ENCODE measurements at places on chromosomes 16 and 17.
A peak's percentile ranks its signal among the peaks of the same experiment; 100 is the strongest.

DNA sequence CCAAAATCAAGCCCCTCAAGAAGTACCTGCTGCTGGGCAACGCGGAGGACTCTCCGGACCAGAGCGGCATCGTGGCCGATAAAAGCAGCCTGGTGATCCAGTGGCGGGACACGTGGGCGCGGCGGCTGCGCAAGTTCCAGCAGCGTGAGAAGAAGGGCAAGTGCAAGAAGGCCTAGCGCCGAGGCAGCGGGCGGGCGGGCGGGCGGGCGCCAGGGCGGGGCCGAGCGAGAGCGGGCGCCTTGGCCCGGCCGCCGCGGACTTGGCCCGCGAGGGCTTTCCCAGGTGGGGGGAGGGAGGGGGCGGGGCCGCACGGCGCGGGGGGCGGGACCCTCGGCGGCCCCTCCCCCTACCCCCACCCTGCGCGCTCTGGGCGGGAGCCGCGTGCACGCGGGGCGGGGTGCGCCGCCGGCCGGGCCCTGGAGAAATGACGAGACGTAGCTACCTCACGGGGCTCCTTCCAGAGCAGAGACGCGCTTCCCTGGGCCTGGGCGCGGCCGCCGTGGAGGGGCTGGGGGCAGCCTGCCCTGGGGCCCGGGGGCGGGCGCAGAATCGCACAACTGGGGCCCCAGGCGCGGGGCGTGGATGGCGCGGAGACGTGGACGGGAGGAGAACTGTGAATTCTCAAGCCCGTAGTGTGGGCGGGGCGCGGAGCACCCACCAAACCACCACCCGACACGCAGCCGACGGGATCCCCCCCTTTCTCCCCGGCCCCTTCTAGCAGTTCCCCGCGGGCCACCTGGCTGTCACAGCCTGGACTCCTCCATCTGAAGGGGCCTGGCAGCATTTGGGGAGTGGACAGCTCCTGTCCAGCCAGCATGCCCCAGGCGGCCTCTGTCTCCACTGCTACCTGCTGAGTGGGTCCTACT, 218.7 kb downstream of the NTN1 start:
- DNase-seq, result no peak

GRCh38 chr17:9900784-9901183, 4.3 kb downstream of the RCVRN start:
- DNase-seq, result no peak

DNA sequence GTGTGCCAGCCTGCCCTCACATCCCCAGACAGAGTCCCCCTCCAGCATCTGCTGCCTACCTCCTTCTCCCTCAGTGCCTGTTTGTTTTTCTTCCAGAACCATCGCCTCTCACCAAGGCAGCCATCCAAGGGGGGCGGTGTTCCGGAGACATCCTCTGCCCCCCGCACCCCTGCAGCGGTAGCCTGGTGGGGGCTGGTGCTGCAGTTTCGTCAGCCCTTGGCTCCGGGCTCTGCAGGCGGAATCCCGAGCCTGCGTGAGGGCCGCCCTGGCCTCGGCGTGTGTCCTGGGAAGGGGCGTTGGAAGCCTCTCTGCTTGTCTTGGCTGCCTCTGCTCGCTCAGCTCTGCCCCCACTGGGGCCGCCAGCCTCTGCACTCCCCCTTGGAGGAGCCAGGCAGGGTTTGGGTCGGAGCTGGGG, 126.0 kb upstream of the CIBAR2 start:
- DNase-seq, result no peak

DNA sequence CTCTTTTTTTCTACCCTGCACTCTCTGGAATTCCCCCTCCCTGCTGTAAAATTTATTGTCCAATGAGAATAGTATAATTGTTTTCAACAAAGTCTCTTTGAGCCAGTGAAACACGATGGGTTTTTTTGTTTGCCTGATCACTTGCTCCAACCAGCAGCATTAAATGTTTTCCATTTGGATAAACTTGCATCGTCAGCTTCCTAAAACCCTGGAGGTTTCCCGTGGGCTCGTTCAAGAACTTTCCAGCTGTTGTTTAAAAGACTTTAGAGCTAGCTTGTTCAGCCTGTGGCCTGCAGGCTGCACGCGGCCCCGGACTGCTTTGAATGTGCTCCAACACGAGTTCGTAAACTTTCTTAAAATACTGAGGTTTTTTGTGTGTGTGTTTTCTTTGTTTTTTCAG, 14.9 kb downstream of the NAGPA start:
- no peak for DNase-seq

- DNase-seq, result no peak
Measured at GRCh38 chr16:77219437-77219836, 20.2 kb downstream of the SYCE1L start.

- peak; percentile 11 for DNase-seq
Measured at GRCh38 chr17:76405967-76406647, 21.7 kb downstream of the SPHK1 start.

DNA sequence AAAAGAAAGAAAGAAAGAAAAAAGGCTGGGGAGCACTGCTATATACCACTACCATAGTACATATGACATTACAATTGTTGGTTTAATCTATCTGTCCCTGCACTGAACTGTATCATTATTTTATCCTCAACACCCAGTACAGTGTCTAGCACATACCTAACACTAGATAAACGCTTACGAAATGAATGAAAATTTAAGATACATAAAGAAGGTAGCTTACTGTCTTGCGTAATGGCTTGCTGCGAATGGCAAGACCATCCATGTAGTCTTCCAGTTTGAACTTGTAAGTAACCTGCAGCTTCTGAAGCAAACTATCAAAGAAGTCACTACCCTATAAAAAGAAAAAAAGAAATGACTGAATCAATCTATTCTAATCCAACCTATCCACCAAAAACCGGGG, 6.6 kb downstream of the SMG6 start:
- DNase-seq, result no peak

GRCh38 chr16:69717066-69717465, 9.3 kb downstream of the NQO1 start:
- no peak for DNase-seq

GRCh38 chr16:57756424-57757325, 21.1 kb downstream of the KATNB1 start:
- DNase-seq, result no peak

GRCh38 chr17:41366070-41366469, 3.5 kb downstream of the KRT33B start:
- DNase-seq, result no peak

- no peak for DNase-seq
Measured at GRCh38 chr16:78866521-78866920, 734.0 kb downstream of the MAF start.

DNA sequence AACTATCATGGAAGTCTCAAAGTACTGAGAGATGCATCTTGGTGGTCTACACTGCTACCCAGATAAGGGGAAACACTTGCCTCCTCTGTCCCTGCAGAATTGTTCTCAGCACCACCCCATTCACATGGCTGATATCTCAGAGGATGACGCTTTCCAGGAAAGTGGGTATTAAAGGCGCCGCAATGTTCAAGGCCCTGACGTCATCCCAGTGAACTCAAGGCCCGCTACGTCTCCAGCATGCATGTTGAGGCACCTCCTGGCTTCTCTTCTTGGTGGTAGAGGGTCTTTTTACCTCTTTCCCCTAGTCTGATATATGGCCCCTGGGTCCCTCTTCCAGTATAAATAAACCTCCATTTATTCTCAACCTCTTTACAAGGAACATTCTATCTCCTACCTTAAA, 1.0 kb downstream of the OR1A1 start:
- DNase-seq, result no peak

GRCh38 chr16:82522026-82522425, 104.7 kb upstream of the CDH13 start:
- no peak for DNase-seq

DNA sequence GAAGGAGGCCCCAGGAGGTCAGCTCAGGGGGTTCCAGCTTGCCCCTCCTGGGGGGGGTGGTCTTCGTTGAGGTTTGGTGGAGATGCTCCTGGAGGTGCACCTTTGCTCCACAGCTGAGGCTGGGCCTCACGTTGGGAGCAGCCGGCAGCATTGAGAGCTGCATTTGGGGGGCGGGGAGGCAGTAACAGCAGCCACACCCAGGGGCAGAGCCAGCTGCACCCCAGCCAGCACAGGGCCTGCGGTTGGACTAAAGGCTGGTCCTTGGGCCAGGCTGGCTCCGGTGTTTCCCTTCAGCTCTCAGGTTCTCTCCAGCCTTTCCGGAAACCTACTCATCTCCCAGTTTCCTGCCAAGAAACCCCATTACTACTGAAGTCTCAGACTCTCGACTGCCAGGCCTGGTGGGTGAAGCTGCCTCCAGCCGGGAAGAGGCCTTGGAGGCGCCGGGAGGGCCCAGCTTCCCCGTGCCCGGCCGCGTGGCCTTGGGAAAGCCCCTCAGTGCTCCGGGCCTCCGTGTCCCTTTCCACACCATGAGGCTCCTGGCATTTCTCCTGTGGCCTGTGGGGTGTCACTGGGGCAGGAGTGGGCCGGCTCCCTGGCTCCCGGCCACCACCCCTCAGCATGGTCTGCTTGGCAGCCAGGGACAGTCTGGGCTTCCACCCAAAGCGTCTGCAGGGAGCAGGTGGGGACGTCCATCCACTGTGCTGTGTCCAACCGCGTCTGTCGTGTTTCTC, 14.0 kb upstream of the BAIAP2 start:
- DNase-seq, result no peak

DNA sequence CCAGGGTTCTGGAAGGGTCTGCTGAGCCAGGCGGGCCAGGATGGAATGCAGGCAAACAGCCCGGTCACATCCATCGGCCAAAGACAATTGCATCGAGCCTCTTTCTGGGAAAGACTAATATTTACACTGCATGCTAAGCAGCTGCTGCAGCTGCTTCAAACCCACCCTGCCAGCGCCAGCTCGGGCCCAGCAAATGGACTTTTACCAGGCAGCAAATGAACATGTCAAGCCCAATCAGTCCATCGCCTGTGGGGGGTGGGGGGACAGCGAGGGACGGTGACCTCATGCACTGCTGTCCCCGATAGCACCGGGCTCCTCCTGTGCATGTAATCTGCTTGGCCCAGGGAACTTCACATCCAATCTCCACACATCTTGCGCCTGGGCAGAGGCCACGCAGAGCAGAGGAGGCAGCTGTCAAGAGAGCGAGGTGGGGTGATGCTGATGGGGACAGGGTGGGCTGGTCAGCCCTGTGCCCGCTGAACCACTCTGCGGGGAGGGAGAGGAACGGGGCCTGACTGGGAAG, 39.4 kb upstream of the CDH5 start:
- peak; percentile 37 for DNase-seq

DNA sequence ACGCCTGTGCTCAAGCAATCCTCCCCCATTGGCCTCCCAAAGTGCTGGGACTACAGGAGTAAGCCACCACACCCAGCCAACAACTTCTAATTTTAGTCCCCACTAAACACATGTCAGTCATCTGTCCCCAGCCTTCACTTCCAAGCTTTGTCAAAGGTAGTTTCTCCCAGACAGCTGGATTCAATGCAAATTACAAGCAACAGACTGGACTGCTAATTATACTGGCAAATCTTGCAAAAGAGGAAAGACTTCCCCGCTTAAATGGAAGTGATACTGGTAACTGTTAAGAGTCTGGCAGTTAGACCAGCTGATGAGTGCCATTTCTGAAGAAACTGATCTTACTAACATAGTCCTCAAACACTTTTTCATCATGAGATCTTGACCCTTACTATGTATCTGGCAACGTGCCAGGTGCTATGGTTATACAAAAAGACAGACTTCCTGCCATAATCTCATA, 8.2 kb upstream of the GGA2 start:
- DNase-seq, result peak; percentile 28

DNA sequence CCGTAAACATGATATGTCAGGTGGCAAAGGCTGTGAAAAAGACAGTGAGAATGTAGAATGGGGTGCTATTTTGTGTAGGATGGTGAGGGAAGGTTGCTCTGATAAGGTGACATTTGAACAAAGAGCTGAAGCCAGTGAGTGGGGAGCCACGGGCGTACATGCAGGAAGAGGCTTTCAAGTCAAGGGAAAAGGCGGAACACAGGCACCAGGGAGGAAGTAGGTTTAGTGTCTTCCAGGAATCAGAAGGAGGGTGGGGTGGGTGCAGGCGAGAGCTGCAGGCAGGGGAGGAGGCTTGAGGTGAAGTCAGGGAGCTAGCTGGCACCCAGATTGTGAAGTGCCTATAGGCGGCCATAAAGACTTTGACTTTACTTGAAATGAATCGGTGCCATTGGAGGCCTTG, 14.1 kb downstream of the ZFP90 start:
- DNase-seq, result no peak

DNA sequence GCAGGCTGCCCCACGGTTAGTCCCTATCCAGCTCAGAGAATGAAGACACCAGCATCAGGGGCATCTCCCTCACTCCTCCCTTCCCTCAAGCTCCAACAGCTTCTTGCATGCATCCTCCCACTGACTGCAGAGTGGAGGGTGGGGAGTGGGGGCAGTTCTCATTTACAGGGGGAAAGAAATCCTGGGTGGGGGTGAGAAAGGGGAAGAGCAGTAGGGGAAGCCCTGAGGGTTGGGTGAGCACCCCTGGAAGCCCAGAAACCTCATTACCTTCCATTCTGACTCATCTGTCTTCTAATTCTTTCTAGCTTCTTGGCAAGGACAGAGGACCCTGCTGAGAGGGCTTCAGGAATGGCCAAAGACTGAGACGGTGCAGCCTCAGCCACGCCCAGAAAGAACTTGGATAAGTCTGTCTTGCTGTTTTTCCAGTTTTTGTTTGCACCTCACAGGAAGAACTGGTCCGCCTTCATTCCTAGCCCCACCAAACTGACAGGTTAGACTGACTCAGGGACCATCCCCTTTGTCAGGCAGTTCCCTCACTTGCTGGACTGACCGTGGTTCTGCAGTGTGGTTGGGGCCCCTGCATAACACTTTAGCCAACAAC, 52.5 kb upstream of the WSB1 start:
- no peak for DNase-seq

- no peak for DNase-seq
Measured at GRCh38 chr17:82468692-82469091, 10.2 kb downstream of the NARF start.

GRCh38 chr16:13269905-13270528, 368.6 kb downstream of the SHISA9 start:
- no peak for DNase-seq

- DNase-seq, result no peak
Measured at GRCh38 chr17:1040216-1040600, 43.3 kb downstream of the TIMM22 start.

DNA sequence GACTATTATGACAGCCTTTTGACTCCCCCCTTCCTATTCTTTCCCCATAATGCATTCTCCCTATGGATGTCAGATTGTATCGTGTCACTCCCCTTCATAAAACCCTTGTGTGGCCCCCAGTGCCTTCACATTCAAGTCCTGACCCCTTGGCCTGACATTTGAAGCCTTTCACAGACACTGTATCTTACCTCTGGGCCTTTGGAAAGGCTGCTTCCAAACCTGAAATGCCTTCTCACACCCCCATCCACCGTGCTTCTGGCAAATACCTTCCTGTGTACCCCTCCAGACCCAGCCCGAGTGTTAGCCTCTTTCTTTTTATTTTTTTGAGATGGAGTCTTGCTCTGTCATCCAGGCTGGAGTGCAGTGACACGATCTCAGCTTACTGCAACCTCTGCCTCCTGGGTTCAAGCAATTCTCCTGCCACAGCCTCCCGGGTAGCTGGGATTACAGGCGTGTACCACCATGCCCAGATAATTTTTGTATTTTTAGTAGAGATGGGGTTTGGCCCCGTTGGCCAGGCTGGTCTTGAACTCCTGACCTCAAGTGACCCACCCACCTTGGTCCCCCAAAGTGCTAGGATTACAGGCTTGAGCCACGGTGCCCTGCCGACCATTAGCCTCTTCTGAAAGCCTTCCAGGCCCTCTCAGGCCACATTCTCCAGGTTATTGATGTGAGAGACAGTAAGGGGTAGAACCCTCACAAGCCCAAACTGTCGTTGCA, 2.1 kb downstream of the ARMC5 start:
- no peak for DNase-seq

Measured in NCI-H2029 treated with DMSO at 0.1 percent for 48 hours (cell line).